ENCODE measurements at places on chromosomes 16 and 17.
A peak's percentile ranks its signal among the peaks of the same experiment; 100 is the strongest.

DNA sequence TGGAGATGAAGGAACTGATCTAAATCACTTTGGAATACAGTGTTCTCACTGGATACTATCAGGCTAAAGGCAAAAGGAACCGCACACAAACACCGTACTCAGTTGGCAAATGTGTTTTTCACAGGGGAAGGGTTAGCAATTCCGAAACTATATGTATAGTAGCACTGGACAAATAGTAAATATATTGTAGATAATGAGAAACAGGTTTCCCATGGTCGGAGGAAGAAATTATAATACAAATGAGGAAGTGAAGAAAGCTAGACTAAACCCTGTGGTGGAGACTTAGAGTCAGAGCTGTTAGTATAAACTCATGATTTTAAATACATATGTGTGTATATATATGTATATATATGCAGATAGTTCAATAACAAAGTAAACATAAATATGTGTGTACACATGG is 414.1 kb upstream of the SALL1 start:
- DNase-seq: no peak

GRCh38 chr17:60231234-60231633 is 81.5 kb downstream of the CA4 start:
- no peak for DNase-seq

GRCh38 chr16:2782583-2783351 is 4.6 kb downstream of the PRSS33 start:
- no peak for DNase-seq

- DNase-seq: no peak
Observed at GRCh38 chr17:42241871-42242270, 34.3 kb downstream of the STAT5B start.

- DNase-seq: no peak
Observed at GRCh38 chr17:21177854-21178600, 35.9 kb downstream of the TMEM11 start.

DNA sequence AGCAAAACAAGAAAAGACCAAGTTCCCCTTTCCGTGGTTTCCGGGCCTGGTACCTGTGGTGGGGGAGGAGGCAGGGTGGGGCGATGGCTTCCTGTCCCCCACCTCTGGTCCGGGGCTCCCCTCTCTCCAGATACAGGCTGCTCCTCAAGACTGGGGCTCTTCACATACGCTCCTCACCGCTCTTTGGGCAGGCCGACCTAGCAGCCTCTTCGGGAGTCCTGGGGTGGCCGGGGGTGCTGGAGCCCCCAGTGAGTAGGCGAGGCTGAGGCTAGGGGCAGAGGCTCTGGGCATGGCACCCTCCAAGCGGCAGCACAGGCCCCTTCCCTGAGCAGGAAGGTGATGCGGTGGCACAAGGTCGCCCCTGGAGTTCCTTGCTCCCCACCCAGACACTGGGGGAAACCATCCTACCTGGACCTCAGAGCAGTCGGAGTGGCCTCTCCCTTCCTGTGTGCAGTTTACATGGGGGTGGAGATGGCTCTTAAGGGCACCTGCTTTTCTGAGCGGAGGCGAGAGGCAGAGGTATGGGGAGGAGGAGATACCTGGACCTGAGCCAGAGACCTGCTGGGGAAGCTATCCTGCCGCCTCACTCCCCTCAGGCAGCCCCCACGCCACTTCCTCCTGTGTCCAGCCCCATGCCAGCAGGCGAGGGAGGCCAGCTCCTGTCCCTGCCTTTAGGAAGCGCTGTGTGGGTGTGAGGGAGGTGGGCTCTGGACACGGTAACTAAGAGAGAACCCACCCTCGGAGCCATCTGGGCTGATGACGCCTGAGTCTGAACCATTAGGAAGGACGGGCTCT is 891 bp downstream of the CORO1A start:
- DNase-seq: no peak

DNA sequence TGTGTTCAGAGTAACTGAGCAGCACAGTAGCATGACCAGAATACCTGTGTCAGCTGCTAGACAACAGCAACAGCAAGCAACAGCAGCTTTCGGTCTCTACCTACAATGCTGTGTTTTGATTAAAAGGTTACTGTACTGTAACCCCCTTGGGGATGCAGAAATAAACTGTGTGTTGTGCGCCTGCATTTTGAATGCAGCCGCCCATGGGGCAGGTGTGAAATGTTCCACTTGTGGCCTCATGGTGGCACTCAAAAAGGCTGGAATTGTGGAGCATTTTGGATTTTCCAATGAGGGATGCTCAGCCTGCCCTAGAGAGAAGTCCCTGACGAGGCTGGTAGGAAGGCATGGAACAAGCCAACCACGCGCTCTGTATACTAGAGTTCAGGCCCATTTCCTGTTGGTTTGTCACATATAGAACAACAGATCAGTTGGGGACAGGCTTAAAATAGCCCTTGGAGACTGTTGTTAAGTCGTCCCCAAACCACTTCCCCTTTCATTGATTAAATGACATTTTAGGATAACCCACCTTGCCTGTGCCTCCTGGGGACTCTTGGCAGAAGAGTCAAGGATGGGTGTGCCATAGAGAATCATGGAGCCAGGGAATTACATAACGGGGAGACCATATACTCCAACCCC is 27.1 kb downstream of the SCPEP1 start:
- DNase-seq: no peak

- no peak for DNase-seq
Observed at GRCh38 chr17:57953705-57954396, 1.4 kb downstream of the CUEDC1 start.

DNA sequence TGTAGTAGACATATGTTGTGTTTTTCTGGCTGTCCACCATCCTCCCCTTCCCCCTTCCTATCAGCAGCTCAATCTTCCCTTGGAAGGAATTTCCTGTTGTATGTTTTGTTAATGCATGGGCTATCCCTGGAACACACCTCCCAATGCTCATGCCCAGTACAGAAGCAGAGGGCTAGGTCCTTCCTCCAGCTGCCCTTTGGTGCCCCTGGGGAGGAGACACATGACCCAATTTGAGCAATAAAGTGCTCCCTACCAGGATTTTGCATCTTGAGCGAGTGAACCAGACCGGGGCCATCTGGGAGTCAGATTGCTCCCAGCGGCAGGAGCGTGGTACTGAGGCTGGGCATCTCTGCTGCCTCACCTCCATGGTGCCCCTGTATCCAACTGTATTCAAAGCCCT is 141.5 kb upstream of the MED13 start:
- DNase-seq: no peak

DNA sequence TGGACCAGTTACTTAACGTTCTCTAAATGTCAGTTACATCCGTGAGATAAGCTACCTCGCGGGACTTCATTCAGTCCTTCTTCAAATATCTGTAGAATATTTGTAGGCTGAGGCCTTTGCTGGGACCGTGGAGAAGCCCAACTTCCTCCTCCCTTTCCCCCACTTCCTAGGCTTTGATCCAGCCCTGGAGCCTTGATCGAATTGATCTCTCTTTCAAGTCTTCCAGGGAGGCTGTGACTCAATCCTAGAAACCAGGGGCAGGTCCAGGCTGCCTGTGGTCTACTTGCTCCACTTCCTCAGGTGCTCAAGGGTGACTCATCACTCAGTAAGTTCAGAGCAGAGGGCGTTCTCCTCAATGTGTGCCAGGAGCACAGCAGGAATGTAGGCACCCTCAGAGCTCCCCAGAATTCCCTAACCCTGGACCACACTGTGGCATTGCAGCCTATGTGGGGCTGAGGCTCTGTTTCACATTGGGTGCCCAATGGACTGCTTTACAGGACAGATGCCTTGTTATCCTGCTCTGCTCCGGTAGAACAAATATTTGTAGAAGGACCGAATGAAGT is 11.2 kb upstream of the CEP20 start:
- DNase-seq: no peak

DNA sequence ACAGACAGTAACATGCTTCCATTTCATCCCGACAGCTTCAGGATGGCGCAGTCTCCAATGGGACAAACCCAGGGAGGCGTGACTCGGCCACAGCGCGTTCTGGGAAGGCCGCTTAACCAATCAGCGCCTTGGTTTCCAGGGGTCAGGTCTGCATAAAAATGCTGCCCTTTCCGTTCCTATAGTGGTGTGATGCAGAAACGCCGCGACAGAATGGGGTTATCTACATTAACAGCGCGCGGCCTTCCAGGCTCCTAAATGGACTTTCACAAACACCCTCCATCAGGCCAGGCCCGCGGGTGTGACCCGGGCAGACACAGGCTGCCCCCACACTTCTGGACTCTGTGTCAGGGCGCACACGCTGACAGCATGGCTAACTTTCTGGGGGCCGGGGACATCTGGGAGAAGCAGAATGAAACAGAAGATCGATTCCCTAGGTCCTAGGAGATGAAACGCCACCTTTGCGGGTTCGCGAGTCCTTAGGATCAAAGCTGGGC is 792 bp downstream of the TMEM231 start:
- peak; percentile 47 for DNase-seq

- no peak for DNase-seq
Observed at GRCh38 chr17:38469875-38470274, 41.6 kb downstream of the ARHGAP23 start.

- DNase-seq: no peak
Observed at GRCh38 chr16:8958344-8959167, 5.2 kb downstream of the USP7 start.

DNA sequence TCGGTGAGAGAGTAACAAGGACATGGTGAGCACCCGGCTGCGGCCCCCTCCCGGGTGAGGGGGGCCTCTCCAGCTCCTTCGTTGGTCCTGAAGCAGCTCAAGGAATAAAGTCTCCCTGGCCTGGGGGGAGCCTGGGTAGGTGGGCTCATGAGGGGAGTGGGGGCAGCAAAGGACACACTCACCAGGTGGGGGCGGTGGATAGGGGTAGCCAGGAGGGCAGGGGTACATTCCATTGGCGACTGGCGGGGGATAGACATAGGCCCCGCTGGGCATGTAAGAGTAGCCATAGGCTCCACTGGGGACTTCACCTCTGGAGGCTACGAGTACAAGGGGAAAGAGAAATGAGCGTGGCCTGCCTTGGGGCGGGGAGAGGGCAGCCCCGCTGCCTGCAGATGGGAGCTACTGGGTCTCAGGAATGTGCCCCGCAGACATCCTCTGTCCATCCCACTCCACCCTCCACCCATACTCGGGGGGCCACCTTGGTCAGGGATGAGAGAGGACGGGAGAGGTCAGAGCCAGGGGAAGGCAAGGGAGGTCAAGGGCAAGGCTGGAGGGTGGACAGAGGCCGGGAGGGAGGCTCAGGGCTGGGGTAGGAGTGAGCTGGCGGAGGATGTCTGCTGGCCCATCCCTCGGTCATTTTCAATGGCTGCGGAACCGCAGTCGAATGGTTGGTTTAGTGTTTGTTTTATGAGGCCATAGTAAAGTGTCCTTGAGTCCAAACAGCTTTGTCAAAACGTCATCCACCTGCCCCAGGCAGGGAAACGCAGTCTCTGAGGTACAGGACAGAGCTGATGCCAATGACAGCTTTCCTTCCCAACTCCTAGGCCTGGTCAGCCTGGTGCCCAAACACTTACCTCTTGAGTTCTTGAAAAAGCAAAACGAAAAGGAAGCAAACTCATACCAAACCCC is 3.7 kb upstream of the UNC13D start:
- DNase-seq: no peak

- peak; percentile 2 for DNase-seq
Observed at GRCh38 chr16:20774703-20775362, 11.0 kb downstream of the ACSM3 start.

- DNase-seq: no peak
Observed at GRCh38 chr17:40095944-40096791, 4.2 kb downstream of the NR1D1 start.

- DNase-seq: no peak
Observed at GRCh38 chr16:55502801-55503366, 6.0 kb upstream of the LPCAT2 start.

DNA sequence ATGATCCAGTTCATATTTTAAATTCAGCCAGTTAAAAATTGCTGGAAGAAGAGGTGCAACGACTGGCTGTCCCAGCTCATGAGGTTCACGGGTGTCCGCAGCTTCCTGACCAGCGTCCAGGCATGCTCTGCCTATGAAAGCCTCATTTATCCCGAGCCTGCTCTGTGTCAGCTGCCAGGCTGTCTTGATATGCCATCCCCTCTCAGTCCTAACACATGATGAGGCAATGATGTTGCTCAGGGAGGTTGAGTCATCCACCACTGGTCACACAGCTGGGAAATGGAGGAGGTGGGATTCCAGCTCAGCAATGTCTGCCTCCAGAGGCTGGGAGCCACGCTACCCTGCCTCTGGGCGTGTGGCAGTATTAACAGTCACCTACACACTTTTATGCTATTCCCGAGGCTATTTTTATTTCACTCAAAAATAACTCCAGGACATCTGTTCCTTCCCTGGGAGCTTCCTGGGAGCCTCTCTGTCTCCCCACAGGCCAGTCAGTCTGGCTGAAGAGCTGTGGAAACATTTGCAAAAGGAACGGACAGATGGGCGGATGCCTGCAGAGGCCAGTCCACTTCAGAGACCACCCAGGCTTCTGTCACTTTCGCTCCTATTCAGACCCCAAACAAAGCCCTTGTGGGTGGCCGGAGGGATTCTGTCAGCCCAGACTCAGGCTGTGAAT is 22.5 kb downstream of the RAB11FIP4 start:
- DNase-seq: peak; percentile 3

DNA sequence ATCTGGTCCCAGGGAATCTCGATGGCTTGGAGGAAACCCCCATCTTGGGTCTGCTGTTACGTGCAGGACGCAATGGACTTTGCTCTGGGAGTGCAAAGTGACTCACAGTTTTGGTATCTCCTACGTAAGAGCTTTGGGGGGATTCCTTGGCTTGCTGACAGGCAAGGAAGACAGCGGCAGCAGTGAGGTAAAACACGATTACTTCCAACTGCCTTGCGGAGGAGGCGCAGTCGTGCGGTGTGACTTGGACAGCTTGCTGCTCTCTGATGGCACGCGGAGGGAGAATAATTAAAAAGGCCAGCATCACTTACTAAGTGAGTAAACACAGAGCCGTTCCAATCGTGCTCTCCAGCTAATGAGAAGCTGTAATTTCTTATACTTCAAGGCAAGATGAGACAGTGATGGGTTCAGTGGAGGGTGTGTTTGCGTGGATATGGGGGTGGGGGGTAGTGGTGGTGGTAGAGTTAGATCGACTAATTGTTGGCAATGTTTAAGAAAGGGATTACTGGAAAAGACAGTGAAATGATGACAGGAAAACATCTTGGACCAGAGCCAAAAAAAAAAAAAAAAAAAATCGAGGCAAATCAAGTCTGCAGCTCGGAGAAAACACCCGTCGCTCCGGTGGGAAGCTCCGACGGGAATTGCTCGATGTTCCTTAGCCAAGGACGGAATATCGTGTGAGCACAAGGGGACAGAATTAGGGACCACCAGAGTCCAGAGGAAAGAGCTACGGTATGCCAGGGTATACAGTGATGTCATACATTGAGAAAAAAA is 184.8 kb upstream of the ZFHX3 start:
- DNase-seq: peak; percentile 36

- no peak for DNase-seq
Observed at GRCh38 chr16:8818504-8819270, 21.0 kb downstream of the PMM2 start.

GRCh38 chr16:715477-716199 is 720 bp downstream of the METRN start:
- DNase-seq: no peak

- no peak for DNase-seq
Observed at GRCh38 chr16:4828567-4829321, 18.3 kb downstream of the GLYR1 start.
